ENCODE measurements at places on chromosomes 13 and 19.

DNA sequence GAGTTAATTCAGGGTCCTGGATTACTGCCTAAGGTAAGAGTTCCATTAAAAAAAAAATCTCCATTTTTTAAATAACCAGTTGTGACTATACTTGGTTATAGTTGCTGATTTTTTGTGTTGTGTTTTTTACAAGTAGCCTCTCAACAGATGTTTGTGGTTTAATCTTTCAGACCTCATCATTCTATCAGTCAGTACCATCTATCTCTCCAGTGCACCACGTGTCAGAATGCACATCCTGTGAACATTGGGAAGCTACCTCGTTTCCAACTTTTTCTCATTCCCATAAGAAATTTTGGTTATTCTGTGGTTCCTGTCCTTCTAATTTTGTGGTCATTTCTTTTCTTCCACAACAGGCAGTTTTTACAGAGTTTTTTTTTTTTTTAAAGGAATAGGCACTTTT lies 39.2 kb downstream of the WDFY2 start:
- DNase-seq = no peak

- DNase-seq = no peak
These were observed 4.5 kb downstream of the COL5A3 start for GRCh38 chr19:10005632-10006334.

- DNase-seq = no peak
These were observed 102.8 kb downstream of the EFNB2 start for GRCh38 chr13:106432636-106433035.

GRCh38 chr19:6213266-6213595 lies 66.5 kb downstream of the MLLT1 start:
- DNase-seq = peak; percentile 9

- DNase-seq = peak; percentile 99
These were observed at the start of gene MYADM for GRCh38 chr19:53867225-53868090. Gene MYADM (plus strand): TSS chr19:53867883. CDS start chr19:53873530, 5,647 bp downstream.

DNA sequence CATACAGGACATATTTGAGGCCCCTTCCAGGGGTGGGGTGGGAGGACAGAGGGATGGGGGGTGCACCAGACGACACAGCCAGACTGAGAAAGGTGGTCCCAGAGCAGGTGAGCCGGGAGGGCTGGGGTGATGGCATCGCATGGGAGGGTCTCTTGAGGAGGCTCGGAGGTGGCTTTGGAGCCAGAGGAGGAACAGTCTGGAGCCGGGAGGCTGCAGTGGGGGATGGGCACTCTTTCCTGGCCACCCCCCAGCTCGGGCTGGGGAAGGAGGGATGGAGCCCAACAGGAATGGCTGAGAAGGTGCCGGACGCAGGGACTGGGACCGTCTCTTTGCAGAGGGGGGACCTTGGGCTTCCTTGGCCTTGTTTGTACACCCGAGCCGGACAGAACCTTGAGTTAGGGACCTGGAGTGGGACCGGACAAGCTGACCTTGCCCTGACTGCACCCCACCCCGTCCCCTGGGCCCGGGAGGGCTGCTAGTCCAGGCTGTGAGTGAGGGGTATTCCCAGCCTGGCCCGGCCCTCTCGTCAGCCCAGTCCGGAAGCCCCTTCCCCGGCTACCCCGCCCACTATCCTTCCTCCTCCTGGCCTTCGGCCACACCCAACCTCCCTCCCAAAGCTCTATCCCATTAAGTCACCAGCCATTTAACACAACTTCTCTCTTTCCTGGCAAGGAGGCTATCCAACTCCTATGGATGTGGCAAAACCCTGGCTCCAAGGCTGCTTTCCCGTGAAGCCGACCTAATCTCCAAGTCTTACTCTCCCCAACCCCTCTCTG lies 816 bp upstream of the TBXA2R start:
- peak; percentile 64 for DNase-seq

GRCh38 chr13:33679658-33680012 lies 138.3 kb upstream of the RFC3 start:
- no peak for DNase-seq

DNA sequence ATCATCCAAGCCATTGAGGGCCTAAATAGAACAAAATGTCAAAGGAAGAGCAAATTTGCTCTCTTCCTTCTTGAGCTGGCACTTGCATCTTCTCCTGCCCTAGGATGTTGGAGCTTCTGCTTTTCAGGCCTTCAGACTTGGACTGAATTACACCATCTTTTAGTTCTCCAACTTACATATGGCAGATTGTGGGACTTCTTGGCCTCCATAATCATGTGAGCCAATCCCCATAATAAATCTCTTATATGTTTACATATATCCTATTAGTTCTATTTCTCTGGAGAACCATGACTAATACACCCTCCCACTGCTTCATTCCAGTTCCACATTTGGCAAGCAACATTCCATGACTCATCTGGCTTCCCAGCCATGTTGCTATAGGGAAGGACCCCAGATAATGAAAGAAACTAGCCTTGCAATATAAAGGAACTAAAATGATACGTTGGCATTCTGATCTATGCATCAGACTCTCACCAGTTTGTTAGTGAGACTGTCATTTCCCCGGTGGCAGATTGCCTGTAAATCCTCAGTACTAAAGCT lies 11.0 kb upstream of the ACOD1 start:
- peak; percentile 75 for DNase-seq

DNA sequence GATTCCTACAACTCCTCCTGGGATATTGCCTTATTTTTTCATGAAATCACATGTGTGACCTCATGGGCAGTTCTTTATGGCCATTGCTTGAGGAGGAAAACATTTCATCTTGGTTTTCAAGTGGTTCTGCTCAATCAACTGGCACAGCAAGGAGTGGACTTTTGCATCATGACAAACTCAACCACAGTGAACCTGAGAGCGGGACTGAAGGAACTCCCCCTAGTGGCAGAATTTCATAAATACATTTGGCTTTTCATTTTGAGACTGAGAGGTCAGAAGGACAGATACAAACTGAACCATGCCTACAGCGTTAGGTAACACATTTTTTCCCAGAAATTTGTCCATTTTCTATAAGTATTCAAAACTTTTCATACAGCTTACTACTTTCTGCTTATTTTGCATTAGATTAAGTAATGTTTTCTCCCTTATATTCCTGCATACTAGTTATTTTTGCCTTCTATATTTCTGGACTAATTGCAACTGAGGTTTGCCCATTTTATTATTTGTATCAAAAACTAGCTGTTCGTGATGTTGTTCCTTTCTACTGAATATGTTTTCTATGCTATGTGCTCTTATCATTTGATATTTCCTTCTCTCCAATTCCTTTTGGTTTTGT lies 13.4 kb upstream of the SIGLEC12 start:
- peak; percentile 64 for DNase-seq

Measured in AG08396 (cell line).